ENCODE measurements at places on chromosomes 11 and 22.

DNA sequence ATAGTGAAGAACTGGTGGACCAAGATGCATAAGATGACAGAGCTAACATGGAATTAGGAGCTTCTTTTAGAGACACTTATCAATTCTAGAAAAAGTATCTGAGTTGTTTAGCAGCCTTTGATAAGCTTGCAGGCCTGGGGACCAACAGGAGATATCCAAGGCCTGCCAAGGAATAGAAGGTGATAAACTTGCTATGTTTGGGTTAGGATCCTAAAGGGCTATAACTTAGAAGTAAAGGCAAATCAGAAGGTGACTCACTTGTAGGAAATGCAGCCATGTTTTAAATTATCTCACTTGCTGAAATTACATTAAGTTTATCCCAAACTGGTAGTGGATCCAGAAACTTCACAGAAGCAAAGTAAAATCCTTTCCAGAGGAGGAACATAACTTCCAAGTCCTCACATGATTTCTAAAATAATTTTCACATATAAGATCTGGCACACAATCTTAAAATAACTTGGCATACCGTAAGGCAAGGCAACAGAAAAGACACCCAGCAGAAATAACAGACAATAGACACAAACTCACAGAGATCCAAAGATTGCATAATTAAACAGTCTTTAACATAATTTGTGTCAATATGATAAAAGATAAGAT, 69.6 kb upstream of the TEAD1 start:
- DNase-seq = no peak

DNA sequence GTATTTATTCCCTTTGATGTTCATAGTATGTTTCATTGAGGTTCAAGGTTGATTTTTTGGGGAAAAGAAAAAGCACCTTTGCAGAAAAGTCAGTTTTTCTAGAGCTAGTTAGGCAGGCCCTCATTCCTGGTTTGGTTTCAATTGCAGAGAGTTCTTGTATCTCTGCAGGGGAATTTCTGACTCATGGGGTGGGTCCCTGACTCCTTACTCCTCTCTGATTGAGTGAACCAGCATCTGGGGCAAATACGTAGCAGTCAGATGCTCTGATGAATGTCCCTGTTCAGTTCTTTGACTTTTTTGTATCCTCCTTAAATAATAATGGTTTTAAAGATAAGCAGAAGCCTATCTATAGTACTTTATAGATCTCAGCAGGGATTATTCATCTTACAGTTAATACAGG, 7.7 kb upstream of the NCR3LG1 start:
- DNase-seq = no peak

DNA sequence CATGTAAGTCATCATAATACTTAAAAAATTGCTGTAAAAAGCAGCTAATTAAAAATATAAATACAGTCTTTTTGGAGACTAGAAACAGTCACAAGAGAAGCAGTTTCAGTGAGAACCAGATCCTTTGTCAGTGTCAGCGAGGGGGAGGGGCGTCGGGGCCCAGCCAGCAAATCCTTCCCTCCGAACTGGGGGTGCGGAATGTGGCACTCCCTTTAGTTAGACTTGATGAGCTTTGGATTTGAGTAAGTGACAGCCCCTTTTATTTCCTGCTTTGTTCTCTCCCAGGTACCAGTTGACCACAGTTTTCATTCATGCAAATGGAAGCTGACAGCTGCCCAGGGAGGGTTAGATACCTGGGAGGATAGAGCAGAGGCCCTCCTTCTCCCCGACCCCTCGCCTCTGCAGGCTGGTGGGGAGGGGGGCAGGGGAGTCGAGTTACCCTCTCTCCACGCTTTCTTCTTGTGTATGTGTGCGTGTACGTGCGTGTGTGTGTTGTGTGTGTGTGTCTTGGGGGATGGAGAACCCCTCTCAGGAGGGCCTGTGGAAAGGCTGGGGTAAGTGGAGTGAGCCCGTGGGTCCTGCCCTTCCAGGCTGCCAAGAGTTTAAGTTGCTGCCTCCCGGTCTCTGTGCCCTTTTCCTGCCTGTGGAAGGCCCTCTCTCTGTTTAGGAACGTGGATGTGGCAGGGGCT, 38.3 kb downstream of the PTPRJ start:
- peak; percentile 85 for DNase-seq

- DNase-seq = no peak
These were observed 14.4 kb upstream of the EIF4G2 start for GRCh38 chr11:10823152-10823579.

- DNase-seq = peak; percentile 65
These were observed 2.9 kb upstream of the SLC6A5 start for GRCh38 chr11:20596205-20597153.

- no peak for DNase-seq
These were observed 59.9 kb upstream of the C11orf87 start for GRCh38 chr11:109362059-109362458.

- DNase-seq = no peak
These were observed 20.9 kb downstream of the DKK3 start for GRCh38 chr11:11987503-11988022.

- DNase-seq = peak; percentile 86
These were observed 4.8 kb upstream of the POU2F3 start for GRCh38 chr11:120235024-120235628.

DNA sequence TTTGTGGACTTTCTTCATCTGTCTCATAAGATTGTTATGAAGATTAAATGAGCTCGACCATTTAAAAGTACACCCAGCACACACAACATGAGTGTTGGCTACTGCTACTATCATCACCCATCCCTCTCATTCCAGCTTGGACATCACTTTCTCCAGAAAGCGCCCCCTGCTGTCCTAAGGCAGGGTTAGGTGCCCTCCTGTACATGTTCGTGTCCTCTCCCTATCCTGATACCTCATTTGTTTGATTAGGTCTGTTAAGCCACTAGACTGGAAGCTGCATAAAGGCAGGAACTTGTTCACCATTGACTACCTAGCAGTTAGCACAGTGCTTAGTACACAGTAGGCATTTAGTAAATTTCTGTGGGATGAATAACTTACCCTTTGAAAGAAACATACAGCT, 85.5 kb downstream of the ENTHD1 start:
- peak; percentile 58 for DNase-seq

- DNase-seq = no peak
These were observed 9.2 kb downstream of the ANO9 start for GRCh38 chr11:432501-433100.

- DNase-seq = peak; percentile 63
These were observed 845 bp downstream of the MPPED2 start for GRCh38 chr11:30585125-30585891.

DNA sequence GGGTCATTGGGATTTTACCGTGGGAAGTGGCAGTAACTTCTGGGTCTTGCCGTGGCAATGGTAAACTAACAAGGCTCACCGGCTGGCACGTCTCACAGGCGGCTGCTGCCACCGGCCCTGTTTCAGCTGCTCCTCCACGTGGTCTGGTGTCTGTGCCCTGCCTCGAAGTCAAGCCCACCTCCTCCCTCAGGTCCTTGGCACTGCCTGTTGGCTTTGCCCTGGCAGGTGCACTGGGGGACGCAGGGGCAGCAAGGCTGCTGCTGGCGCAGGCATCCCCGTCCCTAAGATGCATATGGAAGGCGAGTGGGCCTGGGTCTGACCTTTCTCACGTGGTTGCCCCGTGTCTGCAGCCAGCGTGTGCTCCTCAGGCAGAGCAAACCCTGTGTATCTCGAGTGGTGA, 783.6 kb downstream of the BRD1 start:
- DNase-seq = no peak

GRCh38 chr11:132973686-132974085, 558.6 kb downstream of the OPCML start:
- no peak for DNase-seq

- DNase-seq = no peak
These were observed 29.4 kb upstream of the LYVE1 start for GRCh38 chr11:10597877-10598351.

GRCh38 chr11:80593648-80594374, 1153.0 kb upstream of the TENM4 start:
- DNase-seq = no peak

GRCh38 chr11:129578006-129578405, 202.4 kb downstream of the BARX2 start:
- no peak for DNase-seq

GRCh38 chr22:37752189-37753087, 55.3 kb upstream of the GCAT start:
- peak; percentile 56 for DNase-seq

DNA sequence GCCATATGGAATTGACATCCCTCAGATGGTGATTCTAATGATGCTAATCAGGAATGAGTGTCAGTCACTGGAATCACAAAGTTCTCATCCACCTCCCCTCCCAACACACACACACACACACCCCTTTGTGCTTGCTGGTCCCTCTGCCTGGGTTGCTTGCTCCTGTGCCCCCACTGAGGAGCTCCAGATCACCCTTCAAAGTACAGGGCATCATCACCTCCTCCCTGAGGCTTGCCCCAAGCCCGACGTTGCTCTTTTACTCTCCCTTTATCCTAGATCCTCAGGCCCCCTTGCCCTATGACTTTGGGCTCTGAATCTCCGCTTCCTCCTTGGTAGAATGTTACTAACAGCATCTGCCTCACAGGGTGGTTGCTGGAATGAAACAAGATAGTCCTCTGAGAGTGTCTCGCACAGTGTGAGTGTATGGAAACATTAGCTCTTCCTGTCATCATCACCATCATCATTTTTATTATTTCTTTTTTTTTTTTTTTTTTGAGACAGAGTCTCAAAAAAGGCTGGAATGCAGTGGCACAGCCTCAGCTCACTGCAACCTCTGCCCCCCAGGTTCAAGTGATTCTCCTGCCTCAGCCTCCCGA, 3.4 kb downstream of the TOM1 start:
- no peak for DNase-seq

DNA sequence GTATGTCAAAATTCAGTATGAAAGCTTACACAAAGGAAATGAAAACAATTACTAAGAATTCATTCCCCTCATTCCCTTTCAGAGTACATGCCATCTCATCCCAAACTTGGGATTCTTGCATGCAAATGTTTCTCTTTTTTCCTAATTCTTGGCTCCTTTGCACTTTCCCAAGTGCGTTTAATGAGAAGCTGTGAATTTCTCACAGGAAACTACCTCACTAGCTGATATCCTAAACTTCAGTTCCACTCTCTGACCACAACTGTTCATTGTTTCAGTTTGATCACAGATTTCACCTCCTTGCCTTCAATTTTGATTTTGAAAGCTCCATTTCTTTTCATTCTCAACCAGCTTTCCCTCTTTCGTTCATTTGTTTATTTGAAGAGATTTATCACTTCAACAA, 5.9 kb upstream of the ARL14EP start:
- DNase-seq = no peak

DNA sequence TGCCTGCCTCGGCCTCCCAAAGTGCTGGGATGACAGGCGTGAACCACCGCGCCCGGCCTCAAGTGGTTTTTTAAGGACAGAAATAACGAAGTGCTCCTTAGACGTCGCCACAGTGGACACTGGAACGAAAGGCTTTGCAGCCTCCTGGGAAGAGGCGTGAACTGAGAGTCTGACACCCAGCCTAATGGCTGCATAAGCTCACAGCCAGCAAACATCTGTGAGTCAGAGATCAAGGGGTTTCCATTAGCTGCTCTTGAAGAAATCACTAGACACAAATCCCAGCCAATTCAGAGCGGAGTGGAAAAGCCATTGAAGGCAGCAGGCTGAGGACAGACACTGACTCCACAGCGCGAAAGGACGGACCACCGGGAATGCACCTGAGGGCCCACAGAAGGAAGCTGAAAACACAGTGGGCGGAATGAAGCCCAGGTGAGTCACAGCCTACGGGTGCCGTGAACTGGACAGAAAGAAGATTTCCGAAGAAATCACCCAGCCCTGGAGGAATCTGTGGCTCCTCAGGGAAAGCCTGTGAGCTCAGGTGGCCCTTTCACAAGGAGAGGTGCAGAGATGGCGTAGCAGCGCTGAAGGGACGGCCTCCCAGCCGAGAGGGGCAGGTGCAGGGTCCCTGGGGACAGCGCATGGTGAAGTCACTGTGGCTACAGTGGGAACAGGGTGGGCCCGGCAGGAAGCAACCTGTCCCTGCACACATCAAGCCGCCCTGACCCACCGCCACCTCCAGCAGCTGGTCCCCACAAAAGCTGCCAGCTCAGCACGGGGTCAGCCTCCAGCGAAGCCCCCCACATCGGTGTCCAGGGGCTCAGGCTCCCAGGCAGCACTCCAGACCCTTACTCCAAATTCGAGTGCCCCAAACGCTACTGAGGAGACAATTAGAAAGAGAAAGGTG, 11.6 kb downstream of the LMNTD2 start:
- no peak for DNase-seq

GRCh38 chr11:4066910-4067309, 27.7 kb upstream of the RRM1 start:
- no peak for DNase-seq

- DNase-seq = no peak
These were observed 16.2 kb downstream of the MISFA start for GRCh38 chr11:18615628-18616392.

DNA sequence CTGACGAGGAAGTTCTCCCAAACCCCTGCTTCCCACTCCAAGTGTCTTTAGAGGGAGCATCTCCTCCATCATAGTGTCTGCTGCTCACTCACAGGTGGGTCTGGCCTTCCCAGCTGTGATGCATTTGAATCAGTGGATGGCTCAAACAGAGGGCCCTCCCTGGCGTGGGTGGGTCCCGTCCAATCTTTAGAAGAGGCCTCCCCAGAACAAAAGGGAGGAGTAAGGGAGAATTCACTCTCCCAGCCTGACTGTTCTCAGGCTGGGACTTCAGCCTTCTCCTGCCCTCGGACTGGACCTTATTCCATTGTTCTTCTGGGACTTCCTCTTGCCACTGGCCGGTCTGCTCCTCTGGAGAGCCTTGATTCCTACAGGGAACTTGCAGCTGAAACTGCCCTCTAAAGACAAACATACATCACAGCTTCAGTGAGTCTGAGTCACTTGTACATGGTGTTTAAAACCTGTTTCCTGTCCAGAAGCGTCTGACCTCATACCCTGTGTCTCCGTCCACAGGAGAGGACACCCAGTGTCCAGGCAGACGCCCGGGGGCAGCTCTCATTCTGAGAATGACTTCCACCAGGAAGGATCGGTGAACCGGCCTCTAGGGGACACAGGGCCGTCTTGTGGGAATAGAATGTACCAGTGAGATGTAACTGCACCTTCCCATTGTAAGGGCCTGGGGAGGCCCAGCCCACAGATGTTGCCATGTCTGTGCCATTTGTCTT, 234.7 kb downstream of the BRD1 start:
- no peak for DNase-seq

DNA sequence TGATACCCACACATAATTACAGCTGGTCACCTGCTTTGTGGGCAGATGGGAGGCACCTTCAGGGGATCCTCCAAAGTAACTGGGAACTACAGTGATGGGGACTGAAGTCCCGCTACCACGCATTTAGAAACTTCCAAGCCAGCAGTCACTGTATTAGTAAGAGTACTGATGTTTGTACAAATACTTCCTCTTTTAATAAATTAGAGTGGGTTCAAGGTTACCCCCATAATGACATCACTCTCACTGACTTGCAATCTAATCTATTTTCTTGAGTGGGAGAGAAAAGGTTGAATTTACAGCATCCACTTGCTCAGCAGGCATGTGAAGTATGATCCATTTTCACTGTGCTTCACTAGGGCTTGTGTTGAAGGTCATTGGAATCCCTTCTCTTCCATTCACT, 72.1 kb upstream of the TIMP3 start:
- no peak for DNase-seq

- DNase-seq = peak; percentile 84
These were observed 71.8 kb upstream of the PITPNB start for GRCh38 chr22:27990879-27991278.

Measured in neural progenitor cell (in vitro differentiated cells).